Activated T-cell treated with anti-CD3 and anti-CD28 coated beads for 24 hours (primary cell): ENCODE measurements at places on chromosomes 16 and 17.

- no peak for DNase-seq
Measured at GRCh38 chr17:65385726-65386125, 175.7 kb downstream of the AXIN2 start.

DNA sequence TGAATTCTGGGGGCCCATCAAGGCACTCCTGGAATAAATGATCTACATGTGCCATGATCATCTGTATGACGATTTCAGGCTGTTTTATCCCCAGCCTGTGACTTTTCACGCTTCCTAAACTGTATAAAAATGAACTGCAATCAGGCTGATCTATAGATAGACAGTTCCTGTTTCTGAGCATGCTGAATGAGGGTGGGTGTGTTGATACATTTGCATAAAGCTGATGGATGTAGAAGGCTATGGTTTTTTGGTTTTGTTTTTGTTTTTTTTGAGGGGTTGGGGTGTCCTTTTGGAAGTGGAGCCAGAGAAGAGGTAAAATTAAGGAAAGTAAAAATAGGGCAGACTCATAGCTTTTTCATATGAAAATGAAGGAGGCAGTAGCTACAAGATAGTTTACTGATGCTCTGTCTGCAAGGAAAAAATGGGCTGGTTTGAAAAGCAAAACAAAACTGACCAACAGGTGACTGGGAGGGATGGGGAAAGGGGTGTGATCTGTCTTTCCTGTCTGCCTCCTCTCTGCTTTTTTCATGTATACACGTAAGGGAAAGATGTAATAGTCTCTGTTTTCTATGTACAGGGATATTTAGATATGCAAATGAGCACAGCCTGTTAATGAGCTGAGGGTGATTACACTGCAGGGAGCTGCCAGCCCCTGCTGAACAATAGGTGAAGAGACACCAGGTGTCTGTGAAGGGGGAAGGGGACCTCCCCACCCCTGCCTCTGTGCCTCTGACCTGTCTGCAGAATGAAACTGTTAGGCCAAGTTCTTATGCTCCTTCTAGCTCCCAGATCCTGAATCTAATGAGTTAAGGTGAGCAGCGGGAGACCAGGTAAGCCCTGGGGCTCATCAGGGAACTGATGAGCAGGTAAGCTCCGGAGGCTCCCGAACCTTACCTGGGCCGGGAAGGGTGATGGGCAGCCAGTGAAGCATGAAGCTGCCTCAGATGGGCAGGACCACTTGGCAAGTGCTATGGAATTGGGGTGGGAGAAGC lies 46.6 kb upstream of the LYRM9 start:
- no peak for DNase-seq

DNA sequence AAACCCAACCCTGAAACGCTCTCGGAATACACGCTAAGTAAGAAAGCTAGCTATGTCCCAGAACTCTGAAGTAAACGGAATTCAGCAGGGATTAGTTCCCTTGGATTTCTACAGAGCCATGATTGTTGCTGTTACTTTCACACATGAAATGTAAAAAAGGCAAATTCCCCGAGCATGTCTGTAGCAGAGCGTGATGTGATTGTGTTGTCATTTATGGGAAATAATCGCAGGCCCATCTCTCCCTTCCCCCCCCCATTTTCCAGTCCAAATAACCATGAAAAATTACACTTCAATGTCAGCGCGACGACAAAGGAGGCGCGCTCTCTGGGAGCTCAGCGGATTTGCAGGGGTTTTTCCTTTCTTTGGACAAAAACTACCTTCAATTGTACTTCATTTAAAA lies 209.0 kb downstream of the ZFHX3 start:
- DNase-seq = no peak

DNA sequence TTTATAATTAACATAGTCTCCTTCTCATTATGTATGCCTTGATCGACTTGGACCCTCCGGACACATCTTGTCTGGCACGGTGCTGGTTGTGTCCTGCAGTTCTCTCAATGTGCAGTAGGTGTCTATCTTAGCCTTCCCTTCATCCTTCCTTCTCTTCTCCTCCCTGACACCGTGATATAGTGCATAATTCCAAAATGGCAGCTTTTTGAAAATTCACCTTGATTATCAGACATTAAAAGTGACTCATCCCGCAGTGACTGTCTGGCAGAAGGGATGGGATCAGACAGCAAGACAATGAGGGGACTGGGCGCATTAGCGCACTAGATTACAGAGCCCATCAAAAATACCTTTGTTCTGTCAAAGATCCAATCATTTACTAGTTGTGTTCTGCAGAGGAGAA lies 70.0 kb upstream of the PMFBP1 start:
- no peak for DNase-seq

DNA sequence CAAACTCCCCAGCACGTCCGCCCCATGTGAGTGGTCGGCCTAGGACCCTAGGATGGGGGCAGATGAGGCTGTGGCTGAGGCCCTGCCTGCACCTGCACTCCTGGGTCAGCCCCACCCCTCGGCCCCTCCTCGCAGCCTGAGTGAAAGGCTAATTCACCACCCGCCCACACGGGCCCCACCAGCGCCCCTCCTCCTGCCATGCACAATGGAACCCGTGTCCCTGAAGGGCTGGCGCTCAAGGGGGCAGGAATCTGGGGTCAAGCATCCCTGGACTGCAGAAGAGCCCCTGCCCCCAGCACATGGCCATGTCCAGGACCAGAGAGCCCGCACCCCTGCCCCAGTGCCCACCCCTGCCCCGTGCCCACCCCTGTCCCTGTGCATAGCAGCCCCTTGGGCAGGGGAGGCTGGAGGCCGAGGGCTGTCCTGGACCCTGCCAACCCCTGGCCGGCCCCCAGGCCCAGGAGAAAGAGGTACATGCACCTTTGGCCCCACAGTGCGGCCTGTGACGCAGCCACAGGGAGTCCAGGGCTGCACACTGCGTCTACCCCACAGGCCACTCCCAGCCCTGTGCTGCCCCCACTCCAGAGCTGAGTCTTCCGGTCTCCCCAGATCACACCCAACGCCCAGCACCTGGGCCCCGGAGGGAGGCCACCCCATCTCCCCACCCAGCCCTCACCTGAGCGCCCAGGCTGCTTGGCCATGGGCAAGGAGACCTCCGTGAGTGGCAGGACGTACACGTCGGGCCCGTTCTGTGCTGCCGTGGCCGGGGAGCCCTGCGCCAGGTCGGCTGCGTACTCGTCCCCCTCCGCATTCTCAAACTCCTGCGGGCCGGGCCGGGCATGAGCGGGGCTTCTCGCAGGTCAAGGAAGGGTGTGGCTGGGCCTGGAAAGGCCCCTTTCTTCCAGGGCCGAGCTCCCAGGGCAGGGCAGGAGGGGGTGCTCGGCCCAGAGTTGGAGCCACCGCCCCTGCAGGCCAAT lies 34.6 kb upstream of the PVALEF start:
- DNase-seq = no peak

- no peak for DNase-seq
Measured at GRCh38 chr17:18107061-18107790, 1.3 kb upstream of the MYO15A start.

DNA sequence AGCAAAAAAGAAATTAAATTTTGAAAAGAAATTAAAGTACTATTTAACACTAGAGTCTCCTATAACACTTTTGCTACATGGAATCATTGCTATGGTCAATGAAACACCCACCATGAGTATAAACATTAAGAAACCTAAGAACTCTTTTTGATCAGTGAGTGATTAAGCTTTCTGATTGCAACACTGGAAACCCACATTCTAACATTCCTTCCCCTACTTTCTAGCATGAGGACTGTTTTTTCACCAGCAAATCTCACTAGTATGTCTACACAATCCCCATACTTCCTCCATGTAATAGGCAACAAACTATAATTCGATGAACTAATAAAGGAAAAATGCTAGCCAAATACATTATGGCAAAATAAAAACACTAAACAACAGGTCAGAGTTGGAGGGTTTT lies 54.7 kb downstream of the SKAP1 start:
- no peak for DNase-seq

DNA sequence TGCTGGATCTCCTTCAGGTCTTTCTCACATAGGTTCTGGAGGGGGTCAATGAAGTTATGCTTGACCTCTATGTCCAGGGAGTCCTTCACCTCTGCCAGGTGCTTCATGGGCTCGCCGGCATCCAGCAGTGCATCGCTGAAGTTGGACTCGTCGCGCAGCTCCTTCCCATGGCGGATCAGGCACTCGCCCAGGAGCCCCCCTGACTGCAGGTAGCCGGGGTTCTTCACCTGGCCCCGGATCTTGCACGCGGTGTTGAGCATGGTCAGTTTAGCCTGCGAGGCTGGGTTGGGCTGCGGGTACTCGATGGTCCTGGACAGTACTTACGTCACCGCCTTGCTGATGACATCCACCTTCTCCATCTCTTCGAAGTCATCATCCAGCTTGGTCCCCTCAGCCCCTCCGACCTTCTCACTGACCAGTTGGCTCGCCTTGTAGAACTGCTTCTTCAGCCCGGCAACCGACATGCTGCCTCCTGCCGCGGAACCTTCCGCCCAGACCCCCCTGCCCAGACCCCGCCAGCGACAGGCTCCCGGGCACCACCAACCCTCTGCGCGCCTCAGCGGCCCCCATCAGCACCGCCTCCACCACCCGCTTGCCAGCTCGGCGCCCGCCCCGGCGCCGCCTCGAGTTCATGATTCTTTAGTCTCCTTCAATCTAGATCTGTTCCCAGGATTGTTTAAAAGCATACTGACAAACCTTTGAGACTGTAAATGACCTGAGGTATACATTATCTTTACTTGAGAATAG lies 99.8 kb downstream of the KPNA2 start:
- no peak for DNase-seq

DNA sequence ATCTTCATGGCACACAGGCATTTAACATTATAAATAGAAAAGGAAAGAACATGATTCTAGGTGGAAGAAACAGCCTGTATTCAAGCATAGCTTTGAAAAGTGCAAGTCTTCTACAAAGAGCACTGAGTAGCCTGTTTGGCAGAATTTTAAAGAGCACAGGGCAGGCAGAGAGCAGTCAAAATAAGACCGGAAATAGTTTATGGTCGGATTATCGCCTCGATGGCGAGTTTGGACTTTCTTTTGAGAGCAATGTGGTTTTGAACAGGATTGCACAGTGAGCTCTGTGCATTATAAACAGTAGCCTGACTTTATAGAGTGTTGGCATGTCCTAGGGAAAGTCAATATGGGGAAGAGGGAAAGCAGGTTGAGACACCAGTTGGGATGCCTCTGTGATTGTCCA lies 6.2 kb upstream of the TMEM100 start:
- DNase-seq = no peak

DNA sequence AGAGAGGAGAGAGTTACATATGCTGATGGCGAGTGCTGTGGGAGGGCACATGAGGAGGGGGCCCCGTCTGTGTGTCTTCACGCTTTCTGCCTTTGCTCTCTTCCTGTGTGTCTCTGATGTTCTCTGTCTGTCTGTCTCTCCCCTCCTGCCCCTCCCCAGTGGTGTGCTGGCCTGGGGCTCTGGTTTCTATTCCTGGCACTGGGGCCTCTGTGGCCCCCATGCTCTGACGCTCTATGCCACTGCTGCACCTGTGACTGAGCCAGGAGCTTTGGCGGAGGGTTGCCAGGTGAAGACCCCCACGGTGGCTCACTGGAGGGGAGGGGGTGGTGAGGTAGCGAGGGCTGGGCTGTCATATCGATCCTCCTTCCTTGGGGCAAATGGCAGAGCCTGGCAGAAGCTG lies 24.6 kb upstream of the BRD7 start:
- DNase-seq = no peak

DNA sequence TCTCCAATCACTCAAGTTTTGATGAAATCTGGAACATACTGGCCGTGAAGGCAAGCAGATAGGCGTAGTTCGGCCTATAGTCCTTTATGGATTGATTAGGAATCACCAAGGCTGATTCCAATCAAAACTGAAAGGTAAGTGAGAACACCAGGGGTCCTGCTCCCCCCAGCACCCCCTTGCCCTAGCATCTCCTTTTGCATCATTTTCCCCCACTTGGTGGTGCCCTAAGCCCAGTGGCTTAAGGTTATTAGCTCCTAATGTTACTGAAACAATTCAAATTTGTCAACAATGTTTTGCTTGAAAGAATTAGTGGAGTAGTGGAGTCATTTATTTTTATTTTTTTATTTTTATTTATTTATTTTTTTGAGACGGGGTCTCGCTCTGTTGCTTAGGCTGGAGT lies 4.9 kb downstream of the SLFN14 start:
- no peak for DNase-seq

DNA sequence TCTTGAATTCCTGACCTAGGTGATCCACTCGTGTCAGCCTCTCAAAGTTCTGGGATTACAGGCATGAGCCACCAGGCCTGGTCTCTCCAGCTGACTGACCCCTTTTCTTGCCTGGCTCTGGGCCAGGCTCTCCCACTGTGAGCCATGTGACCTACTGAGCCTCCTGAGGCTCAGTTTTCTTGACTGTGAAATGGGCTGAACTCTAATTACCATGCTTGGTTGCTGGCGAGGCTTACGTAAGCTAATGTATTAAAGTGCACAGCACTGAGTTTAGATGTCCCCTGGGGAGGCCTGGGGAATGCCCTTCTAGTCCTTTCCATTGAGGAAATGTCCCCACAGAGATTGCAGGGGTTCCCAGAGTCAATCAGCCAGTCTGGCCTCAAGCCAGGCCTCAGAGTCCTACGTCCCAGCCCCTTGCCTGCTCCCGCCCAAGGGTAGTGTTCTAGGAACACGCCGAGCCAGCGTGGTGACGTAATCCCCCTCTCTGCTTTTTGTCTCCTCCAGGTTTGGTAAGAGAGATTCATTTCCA lies 45.8 kb upstream of the LGALS9 start:
- no peak for DNase-seq

- DNase-seq = no peak
Measured at GRCh38 chr16:48420437-48420836, 35.2 kb upstream of the SIAH1 start.

GRCh38 chr16:51756447-51757123 lies 605.5 kb upstream of the SALL1 start:
- DNase-seq = no peak

- no peak for DNase-seq
Measured at GRCh38 chr17:63932721-63933120, 590 bp upstream of the CD79B start.

DNA sequence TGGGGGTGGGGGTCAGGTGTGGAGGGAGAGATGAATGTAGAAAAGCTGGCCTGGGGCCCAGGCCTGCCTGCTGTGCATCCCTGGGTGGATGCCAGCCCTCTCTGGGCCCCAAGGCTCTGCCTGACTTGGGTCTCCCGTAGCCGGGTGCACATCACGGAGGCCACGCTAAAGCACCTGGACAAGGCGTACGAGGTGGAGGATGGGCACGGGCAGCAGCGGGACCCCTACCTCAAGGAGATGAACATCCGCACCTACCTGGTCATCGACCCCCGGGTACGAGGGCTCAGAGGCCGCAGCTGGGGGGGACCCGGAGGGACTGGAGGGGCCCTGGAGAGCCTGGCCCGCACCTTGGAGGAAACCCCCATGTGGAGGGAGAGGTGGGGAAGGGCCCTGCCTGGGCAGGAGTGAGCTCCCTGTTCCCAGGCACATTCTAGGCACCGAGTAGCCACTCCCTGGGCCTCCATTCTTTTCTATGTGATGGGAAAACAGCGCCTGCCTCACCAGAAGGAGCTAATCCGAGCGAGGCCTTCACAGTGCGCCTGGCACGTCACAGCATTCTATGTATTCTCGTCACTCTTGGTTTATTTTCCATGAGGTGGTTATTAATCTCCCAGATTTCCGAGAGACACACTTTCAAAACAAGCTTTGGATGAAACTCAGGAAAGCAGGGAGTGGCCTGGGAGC lies 34.7 kb downstream of the ADCY7 start:
- DNase-seq = no peak
